ENCODE measurements at places on chromosomes 11 and 22. TPM values are rescaled to one million over a fixed set of nuclear protein-coding genes. Genes with fewer than 3 reads are reported as not detected.

- peak; percentile 88 for DNase-seq
- H3K27me3 ChIP-seq = peaks cover 15% of the 10 kb centered on the region
- no peak overlapping the region for H3K4me3 ChIP-seq
- no peak overlapping the region for H3K27ac ChIP-seq
These were observed 13.4 kb downstream of the SYT7 start for GRCh38 chr11:61567286-61568061.

DNA sequence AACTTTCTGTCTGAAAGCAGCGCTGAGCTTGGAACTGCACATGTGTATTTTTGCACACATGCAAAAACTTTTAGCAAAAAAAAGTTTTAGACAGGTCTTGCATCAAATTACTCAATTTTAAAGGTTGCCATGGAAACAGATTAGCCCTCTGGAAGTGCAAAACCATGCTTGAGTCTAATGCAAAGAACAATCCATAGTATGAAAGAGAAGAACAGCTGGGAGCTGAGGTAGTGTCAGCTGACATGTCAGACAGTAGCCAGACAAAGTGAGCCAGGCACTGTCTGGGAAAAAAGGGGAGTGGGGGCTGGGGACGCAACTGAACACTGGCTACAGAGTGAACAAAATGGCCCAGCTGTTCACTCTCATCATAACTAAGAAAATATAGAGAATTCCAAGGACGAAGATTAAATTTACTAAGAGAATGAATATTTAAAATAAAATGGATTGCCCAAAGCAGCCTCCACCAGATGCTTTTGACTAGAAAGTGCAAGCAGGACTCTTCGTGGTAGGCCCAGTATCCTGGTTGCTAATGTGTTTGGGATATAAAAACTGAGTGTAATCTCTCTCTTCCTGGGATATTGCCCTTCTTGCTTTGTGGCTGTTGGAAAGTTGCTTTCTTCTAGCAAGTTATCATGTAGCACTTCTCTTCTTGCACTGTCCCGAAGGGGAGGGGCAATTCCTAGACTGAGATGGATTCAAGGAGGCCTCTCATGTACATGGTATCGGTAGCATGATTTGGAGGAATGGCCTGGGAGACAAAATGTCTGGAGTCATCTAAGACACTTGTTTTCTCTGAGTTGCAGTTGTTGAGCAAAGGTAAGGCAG, 434.1 kb upstream of the FAT3 start:
- no peak for DNase-seq
- no peaks in the 10 kb centered on the region for H3K36me3 ChIP-seq
- no peak overlapping the region for H3K4me3 ChIP-seq

DNA sequence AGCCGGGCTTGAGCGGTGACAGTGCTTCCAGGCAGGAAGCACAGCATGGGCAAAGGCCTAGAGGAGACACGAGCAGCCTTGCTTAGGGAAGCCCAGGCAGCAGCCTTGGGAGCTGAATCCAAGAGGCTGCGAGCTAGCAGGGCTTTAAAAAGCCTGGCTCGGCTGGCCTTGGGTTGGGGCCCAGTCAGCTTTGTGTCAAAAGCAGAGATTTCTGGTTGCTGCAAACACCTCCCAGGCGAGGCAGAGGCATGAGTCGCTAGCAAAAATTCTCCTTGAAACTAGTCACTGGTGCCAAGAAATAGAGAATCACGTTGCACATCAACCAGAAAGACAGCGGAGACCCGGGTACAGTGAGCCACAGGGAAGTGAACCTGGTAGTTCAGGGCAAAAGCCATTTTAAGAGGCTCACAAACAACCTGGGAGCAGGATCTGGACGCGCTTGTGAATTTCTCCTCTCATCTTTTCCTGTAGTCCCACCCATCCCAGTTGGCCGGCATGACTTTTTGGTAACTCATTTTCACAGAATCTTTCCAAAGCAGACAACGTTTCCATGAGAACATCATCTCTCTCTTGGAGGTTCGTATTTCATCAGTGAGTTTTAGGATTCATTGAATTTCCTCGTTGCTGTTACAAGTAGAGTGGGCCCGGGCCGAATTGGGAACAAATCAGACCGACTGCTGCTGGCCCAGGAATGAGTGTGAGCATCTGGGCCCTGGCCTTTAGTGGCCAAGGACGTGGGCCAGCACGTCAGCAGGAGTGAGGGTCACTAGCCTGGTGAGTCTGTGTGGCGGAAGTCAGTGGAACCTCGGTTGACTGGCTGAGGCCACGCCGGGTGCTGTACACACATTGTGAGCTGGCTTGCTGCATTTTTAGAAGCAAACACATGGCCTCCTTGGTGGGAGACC, 16.4 kb upstream of the FGF4 start:
- H3K27ac ChIP-seq = no peak overlapping the region
- DNase-seq = no peak
- H3K27me3 ChIP-seq = peaks cover 2% of the 10 kb centered on the region
- H3K36me3 ChIP-seq = no peaks in the 10 kb centered on the region

- no peak overlapping the region for H3K27ac ChIP-seq
- DNase-seq = no peak
- H3K4me1 ChIP-seq = peaks cover 2% of the 10 kb centered on the region
- H3K36me3 ChIP-seq = no peaks in the 10 kb centered on the region
- H3K4me3 ChIP-seq = no peak overlapping the region
- H3K27me3 ChIP-seq = peaks cover 11% of the 10 kb centered on the region
These were observed 19.9 kb downstream of the MMP10 start for GRCh38 chr11:102760344-102761035.

Gene SMTNL1
- total RNA-seq = not detected

DNA sequence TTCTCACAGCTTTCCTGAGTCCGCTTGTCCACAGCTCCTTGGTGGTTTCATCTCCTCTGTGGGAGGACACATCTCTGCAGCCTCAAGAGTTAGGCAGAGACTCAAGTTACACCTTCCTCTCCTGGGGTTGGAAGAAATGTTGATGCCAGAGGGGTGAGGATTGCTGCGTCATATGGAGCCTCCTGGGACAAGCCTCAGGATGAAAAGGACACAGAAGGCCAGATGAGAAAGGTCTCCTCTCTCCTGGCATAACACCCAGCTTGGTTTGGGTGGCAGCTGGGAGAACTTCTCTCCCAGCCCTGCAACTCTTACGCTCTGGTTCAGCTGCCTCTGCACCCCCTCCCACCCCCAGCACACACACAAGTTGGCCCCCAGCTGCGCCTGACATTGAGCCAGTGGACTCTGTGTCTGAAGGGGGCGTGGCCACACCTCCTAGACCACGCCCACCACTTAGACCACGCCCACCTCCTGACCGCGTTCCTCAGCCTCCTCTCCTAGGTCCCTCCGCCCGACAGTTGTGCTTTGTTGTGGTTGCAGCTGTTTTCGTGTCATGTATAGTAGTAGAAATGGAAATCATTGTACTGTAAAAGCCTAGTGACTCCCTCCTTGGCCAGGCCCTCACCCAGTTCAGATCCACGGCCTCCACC, 11.7 kb downstream of the RASD2 start:
- H3K4me1 ChIP-seq = peaks cover 12% of the 10 kb centered on the region
- H3K4me3 ChIP-seq = peak overlapping the region; percentile 13
- H3K36me3 ChIP-seq = no peaks in the 10 kb centered on the region
- H3K27me3 ChIP-seq = peaks cover 8% of the 10 kb centered on the region
- peak overlapping the region; percentile 41 for H3K27ac ChIP-seq

GRCh38 chr11:18368221-18368620, 26.1 kb upstream of the LDHA start:
- H3K27me3 ChIP-seq = no peaks in the 10 kb centered on the region
- no peak overlapping the region for H3K4me3 ChIP-seq

DNA sequence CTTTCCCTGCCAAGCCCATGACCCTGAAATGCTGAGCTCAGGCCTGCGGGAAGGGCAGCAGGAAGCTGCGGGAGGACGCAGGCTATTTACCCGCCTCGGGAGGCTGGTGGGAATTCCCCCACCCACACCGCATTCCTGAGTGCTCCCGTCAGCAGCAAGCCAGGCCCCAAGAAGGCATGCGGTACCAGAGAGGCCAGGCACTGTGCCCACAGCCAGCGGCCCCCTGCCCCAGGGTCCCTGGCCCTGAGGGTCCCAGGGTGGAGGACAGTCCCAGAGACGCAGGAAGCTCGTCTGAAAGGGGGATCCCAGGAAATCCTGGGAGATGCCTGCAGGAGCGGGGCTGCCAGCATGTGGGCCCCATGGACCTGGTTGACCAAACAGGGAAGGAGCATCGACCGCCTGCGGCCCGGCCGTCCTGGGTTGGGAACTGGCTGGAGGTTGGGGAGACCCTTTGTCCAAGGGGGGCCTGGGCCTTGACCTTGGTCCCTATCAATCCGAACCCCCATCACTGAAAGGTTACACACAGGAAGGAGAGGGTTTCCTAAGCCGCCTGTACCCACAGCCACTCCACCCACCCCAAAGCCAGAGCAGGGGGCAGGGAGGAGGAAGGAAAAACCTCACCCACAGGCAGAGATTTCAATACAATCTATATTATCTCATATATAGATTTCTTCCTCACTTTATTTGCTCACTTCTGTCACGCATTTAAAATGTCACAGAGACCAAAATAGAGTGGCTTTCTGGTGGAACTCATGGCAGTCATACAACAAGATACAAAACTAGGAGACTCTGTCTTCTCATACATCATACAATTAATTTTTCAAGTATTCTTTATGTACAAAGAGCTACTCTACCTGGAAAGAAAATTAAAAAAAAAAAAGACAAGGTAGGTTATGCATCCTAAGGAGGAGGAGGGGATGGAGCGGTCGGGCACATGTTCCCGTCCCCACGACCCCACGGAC, 17.1 kb downstream of the MAFF start:
- H3K27ac ChIP-seq = no peak overlapping the region
- H3K27me3 ChIP-seq = no peaks in the 10 kb centered on the region
- no peak for DNase-seq
- H3K4me1 ChIP-seq = peaks cover 7% of the 10 kb centered on the region

DNA sequence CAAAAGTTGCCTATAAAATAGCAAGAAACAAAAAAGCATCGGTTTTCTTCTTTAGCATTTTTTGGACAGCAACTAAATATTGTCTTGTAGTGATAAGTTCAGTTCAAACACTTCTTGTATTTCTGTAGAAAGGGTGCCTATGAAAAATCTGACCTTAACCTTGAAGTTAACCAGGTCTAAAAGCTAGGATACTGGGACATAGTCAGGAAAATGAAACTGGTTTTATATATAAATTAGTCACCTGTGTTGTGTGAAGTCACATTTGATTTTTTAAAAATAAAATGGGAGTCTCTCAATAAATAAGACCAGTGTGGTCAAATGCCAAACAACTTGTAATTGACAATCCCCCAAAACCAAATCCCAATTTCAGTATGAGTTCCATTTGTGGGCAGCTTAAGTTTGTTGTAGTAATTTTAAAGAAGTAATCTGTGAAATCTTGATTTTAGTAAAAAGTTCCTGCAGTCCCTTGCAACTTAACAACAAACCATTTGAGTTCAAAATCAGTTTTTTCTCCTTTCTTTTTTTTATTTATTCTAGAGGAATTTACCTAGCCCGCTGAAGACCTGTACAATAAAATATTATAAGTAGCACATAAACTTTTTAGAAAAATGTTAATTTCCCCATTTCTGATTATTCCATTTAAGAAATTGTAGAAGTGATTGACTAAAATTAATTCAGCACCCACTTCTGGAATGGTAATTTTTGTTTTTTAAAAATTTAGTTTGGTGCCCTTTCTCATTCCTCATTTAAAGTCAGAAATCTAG, 84.5 kb upstream of the PPARA start:
- H3K4me1 ChIP-seq = peaks cover 16% of the 10 kb centered on the region
- no peak overlapping the region for H3K27ac ChIP-seq
- DNase-seq = no peak
- H3K36me3 ChIP-seq = no peaks in the 10 kb centered on the region
- no peak overlapping the region for H3K4me3 ChIP-seq

DNA sequence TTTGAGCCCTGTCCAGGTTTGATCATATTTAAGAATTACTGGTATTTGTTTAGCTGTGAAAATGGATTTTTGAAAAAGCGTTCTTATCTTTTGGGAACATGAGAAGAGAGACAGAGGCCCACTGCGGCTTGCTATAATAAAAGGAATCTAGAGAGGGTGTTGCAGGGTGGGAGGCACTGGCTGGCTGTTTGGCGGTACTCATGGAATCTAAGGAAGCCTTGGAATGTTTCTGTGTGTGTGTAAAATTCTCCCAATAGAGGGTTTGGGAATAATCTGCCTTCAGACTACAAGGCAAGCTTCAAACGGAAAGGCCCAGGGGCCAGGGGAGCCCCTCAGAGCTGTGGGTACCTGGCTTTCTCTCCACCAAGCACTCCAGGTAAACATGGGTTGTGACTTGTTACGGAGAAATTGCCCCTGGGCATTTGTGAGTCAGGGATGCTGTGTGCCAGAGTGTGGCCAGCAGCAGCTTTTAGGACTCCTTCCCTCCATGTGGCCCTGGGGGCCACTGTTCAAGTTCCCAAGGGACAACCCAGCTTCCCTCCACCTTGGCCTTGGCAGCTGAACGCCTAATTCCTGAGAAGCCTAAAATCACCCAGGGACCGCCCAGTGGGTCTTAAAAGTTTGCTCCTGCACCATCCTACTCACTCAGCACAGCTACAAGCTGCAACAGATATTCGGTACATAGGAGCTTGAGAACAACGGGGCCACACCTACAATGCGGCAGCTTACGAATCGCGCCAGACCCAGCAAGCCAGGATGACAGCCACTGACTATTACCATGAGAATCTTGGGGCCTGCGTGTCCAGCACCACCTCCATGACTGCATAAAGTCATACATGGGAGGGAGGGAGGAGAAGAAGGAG, 14.1 kb upstream of the SYT8 start:
- H3K27ac ChIP-seq = no peak overlapping the region
- H3K27me3 ChIP-seq = peaks cover 6% of the 10 kb centered on the region
- no peaks in the 10 kb centered on the region for H3K4me1 ChIP-seq

DNA sequence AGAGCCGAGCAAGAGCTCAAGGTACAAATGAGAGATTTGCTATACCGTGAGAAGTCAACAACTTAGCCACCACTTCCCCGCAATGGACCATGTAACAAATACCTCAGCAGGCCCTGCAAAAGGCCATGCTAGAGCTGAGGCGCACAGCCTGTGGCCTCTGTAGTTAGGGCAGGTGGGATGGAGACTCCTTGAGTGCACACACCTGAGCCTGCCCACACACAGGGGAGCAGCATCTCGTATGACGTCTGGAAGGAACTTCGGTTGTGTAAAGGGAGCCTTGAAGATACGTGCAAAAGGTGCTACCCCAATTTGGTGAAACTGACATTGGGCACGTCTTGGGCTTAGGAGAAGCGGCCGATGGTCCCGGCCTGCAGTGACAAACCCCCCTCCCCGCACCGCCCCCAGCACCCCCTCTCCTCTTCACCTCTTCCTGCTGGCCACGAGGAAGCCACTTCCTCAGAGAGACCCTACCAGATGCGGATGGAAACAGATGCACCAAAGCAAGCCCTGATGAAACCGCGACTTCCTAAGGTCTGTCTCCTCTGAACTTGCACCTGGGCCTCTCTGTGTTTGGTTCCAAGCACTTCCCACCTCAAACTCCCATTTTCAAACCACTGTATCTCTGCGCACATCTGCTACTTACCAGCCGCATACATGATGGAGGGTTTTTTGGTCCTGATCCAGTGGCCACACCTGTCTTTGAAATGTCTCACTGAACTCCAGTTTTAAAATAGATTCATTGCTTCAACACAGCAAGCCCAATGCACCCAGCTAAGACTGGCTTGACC, 10.6 kb downstream of the CDPF1 start:
- DNase-seq = peak; percentile 45
- peak overlapping the region; percentile 69 for H3K27ac ChIP-seq
- peaks cover 21% of the 10 kb centered on the region for H3K4me1 ChIP-seq
- H3K27me3 ChIP-seq = no peaks in the 10 kb centered on the region
- H3K4me3 ChIP-seq = peak overlapping the region; percentile 64

GRCh38 chr22:44057401-44057987, 33.4 kb downstream of the PARVB start:
- H3K27ac ChIP-seq = no peak overlapping the region
- DNase-seq = no peak
- peaks cover 15% of the 10 kb centered on the region for H3K36me3 ChIP-seq
- peaks cover 8% of the 10 kb centered on the region for H3K4me1 ChIP-seq
- no peaks in the 10 kb centered on the region for H3K27me3 ChIP-seq
- H3K4me3 ChIP-seq = no peak overlapping the region
